ENCODE measurements at places on chromosomes 13 and 19. TPM values are rescaled to one million over a fixed set of nuclear protein-coding genes. Genes with fewer than 3 reads are reported as not detected.

Gene NLRP7
- not detected for total RNA-seq

Gene GAMT
- not detected for total RNA-seq

DNA sequence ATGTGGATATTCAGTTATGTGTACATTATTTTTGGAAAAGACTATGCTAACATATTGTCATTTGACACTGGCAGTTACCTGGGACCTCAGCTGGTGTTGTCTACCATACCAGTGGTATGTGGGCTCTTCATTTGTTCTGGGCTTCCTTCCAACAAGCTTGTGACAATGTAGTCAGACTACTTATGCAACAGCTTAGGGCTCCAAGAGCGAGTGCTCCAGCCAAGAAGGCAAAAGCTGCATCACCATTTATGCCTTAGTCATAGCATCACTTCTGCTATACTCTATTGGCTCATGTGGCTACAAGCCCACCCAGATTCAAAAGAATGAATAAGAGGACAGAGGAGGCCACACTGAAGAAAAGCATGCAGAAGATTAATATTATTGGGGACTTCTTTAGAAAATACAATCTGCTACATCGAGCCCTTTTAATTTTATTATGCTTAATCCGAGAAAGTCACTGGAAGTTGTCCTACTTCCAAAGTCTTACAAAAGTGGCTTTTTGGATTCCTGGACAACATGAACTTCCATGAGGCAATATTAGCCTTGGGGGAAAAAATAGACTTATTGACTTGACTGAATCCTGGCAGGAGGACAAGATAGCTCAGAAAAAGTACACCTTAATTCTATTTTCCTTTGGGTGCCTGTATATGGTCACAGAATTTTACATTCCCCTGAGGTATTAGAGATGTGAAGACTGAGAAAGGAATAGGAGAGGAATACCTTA, 529.4 kb upstream of the HTR2A start:
- no peak overlapping the region for H3K27ac ChIP-seq
- H3K4me1 ChIP-seq = no peaks in the 10 kb centered on the region
- H3K4me3 ChIP-seq = no peak overlapping the region
- DNase-seq = no peak
- H3K36me3 ChIP-seq = no peaks in the 10 kb centered on the region

DNA sequence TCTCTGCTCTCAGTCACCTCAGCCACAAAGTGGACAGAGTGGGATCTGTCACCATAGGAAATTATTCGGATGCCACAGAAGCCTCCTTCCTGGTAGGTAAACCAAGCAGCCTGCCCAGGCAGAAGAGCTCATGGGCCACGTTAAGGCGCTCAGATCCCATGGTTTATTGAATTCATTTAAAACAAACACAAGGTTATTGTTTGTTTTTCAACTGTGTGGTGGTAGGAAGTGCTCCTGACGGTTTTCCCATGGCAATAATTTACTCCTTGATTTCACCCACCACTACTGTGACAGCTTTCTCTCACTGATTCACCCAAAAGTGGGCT, 14.4 kb downstream of the BCAM start:
- H3K27ac ChIP-seq = no peak overlapping the region
- no peaks in the 10 kb centered on the region for H3K36me3 ChIP-seq
- no peaks in the 10 kb centered on the region for H3K27me3 ChIP-seq
- no peak overlapping the region for H3K4me3 ChIP-seq

GRCh38 chr19:47614021-47614295, 5.0 kb downstream of the BICRA start:
- H3K4me1 ChIP-seq = peaks cover 40% of the 10 kb centered on the region
- no peak overlapping the region for H3K4me3 ChIP-seq
- no peak overlapping the region for H3K27ac ChIP-seq

DNA sequence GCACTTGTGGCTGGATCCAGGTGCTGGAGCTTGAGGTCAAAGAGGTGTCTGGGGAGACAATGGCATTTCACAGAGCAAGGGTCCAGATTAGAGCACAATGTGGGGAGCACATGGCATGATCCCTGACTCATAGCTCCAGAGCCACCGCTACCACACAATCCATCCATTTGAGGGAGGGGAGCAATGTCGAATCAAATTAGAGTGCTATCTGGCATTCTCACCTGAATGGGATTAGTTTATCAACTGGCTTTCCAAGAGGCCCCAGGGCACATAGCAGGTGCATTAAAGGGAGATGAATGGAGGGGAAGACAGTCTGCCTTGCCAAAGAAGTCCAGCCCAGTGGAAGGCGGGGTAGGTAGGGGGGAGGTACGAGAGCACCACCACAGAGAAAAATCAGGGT, 194.4 kb upstream of the GPR12 start:
- H3K4me3 ChIP-seq = no peak overlapping the region
- no peaks in the 10 kb centered on the region for H3K36me3 ChIP-seq
- no peaks in the 10 kb centered on the region for H3K27me3 ChIP-seq
- DNase-seq = no peak
- H3K27ac ChIP-seq = no peak overlapping the region

- H3K4me1 ChIP-seq = no peaks in the 10 kb centered on the region
- no peaks in the 10 kb centered on the region for H3K36me3 ChIP-seq
- H3K27me3 ChIP-seq = no peaks in the 10 kb centered on the region
- no peak overlapping the region for H3K4me3 ChIP-seq
- DNase-seq = no peak
Measured at GRCh38 chr19:5204212-5204611, 136.4 kb downstream of the PTPRS start.

DNA sequence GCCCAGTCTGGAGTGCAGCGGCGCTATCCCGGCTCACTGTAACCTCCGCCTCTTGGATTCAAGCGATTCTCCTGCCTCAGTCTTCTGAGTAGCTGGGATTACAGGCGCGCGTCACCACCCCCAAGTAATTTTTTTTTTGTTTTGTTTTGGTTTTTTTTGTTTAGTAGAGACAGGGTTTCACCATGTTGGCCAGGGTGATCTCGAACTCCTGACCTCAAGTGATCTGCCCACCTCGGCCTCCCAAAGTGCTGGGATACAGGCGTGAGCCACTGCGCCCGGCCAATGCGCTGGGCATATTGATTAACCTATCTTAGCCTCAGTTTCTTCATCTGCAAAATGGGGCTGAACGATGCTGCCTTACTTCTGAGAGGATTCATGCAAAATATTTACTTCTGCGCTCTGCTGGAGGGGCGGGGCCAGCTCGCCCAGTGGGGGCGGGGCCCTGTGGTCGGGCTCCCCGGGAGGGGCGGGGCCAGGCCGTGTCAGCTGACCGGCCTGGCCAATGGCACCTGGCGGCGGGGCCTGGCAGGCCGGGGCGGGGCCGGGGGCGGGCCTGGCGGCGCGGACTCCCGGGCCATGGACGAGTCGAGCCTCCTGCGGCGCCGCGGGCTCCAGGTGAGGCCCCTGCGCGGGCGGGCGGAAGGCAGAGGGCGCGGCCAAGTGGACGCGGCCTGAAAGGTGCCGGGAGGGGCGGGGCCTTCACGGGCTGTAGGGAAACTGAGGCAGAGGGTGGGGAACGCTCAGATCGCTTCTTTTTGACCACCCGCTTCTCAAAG, at the start of gene MAST3:
Gene MAST3, plus strand, starts transcription at position 562 of the 776 bp plus-strand sequence. Its CDS starts 15 bp downstream, at position 577.
- H3K27ac ChIP-seq = peak within 1 kb of the TSS; percentile 92
- peaks cover 18% of the 10 kb centered on the region for H3K4me1 ChIP-seq
- H3K36me3 ChIP-seq = no peaks in the 10 kb centered on the region
- no peaks in the 10 kb centered on the region for H3K27me3 ChIP-seq
- peak; percentile 93 for DNase-seq
- peak within 1 kb of the TSS; percentile 48 for H3K4me3 ChIP-seq

DNA sequence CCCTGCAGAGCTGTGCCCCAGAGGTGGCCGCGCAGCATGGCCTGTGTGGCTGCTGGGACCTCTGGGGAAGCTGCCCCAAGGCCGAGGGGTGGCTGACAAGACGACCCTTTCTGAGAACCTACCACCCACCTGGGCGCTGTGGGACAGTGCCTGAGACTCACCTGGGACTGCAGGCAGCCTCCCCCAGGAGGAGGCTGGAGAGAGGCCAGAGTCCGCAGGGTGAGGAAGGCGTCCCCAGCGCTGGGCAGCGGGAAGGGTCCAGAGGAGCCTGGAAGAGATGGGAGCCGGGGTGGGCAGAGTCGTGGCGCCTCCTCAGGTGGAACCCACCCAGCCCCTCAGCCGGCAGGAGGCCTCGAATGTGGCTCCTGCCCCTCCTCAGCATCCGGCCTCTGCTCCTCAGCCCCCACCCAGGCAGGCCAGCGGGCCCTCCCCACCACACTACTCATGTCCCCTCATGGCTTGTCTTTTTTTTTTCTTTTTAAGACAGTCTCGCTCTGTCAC, 25.3 kb downstream of the CILP2 start:
- H3K27ac ChIP-seq = no peak overlapping the region
- H3K4me1 ChIP-seq = no peaks in the 10 kb centered on the region
- no peaks in the 10 kb centered on the region for H3K36me3 ChIP-seq

DNA sequence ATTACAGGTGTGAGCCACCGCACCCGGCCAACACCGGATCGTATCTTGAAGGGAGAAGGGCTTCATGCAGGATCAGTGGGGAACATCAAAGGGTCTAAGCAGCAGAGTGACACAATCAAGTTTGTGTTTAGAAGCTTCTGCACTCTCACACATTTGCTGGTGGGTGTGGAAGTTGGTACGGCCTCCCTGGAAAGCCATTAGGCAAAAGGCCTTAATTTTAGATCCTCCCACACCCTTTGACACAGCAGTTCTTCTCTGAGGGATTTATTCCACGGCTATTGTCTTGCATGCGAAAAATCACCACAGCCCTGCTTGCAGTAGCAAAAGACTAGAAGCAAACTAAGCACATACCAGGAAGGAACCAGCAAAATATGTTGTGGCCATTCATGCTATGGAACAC, 18.3 kb upstream of the SLC1A5 start:
- H3K27me3 ChIP-seq = no peaks in the 10 kb centered on the region
- no peaks in the 10 kb centered on the region for H3K4me1 ChIP-seq
- no peaks in the 10 kb centered on the region for H3K36me3 ChIP-seq
- H3K27ac ChIP-seq = no peak overlapping the region
- H3K4me3 ChIP-seq = no peak overlapping the region

- H3K27ac ChIP-seq = no peak overlapping the region
- DNase-seq = no peak
- H3K27me3 ChIP-seq = no peaks in the 10 kb centered on the region
- no peaks in the 10 kb centered on the region for H3K4me1 ChIP-seq
- H3K36me3 ChIP-seq = no peaks in the 10 kb centered on the region
- H3K4me3 ChIP-seq = no peak overlapping the region
Measured at GRCh38 chr13:94483970-94484369, 4.5 kb upstream of the DCT start.

DNA sequence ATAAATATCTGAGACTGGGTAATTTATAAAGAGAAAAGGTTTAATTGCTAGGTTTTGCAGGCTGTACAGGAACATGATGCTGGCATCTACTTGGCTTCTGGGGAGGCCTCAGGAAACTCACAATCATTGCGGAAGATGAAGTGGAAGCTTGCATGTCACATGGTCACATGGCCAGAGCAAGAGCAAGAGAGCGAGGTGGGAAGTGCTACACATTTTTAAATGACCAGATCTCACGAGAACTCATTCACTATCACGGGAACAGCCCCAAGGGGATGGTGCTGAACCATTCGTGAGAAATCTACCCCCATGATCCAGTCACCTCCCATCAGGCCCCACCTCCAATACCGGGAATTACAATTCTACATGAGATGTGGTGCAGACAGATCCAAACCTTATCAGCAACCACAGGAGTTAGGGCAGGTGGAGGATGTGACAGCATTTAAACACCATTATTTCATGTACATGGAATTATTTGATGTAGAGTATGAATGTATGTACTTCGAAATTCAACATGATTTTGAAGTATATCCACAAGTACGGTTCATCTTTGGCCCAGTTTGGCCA, 10.5 kb upstream of the CLDN10 start:
- H3K27me3 ChIP-seq = no peaks in the 10 kb centered on the region
- H3K4me3 ChIP-seq = no peak overlapping the region
- no peak for DNase-seq
- H3K4me1 ChIP-seq = no peaks in the 10 kb centered on the region

DNA sequence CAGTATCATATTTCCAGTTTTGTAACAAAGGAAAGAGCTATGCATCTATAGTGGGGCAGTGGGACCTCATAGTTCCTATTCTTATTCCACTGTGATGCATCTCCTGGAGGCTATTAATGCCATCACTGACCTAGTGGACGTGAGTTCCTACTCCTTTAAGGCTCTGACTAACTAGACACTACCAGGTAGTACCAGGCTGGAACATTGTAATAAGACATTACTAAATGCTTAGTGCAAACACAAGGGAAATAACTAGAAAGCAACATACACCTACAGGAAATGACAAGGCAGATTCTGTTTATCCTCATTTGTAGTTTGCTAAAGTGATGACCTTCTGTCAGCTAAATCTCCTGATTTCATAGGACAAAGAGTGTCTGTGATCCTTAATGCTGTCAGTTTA, 192.5 kb downstream of the POSTN start:
- no peak overlapping the region for H3K27ac ChIP-seq
- DNase-seq = no peak
- H3K36me3 ChIP-seq = no peaks in the 10 kb centered on the region

DNA sequence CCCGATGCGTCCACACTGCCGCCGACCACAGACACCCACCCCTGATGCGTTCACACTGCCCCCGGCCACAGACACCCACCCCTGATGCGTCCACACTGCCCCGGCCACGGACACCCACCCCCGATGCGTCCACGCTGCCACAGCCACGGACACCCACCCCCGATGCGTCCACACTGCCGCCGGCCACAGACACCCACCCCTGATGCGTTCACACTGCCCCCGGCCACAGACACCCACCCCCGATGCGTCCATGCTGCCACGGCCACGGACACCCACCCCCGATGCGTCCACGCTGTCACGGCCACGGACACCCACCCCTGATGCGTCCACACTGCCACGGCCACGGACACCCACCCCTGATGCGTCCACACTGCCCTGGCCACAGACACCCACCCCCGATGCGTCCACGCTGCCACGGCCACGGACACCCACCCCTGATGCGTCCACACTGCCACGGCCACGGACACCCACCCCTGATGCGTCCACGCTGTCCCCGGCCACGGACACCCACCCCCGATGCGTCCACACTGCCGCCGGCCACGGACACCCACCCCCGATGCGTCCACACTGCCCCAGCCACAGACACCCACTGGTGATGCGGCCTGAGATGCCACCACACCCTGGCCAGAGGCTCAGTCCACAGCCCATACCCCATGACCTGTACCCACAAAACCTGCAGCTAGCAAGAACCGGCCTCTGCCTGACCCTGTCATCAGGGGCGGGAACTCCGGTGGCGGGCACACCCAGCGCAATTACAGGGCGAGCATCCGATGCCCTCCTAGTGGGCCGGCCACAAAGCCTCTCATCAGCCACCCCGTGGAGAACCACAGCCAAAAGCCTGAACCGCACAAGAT, 28.4 kb downstream of the RASA3 start:
- no peak overlapping the region for H3K27ac ChIP-seq
- no peaks in the 10 kb centered on the region for H3K27me3 ChIP-seq
- peaks cover 17% of the 10 kb centered on the region for H3K4me1 ChIP-seq
- peak; percentile 33 for DNase-seq

Data from Peyer's patch (tissue), 4 donors.